Aorta (tissue), 5 donors: ENCODE measurements at places on chromosomes 1 and 21. TPM values are rescaled to one million over a fixed set of nuclear protein-coding genes. Genes with fewer than 3 reads are reported as not detected.

Gene PLEKHN1
- 0.13 TPM for polyA plus RNA-seq

Gene TP73
- polyA plus RNA-seq, result 0.38 TPM

Gene PKLR
- 1.0 TPM for polyA plus RNA-seq

Gene CLDN19
- not detected for polyA plus RNA-seq

Gene FALEC
- polyA plus RNA-seq, result 1.1 TPM
